ENCODE measurements at places on chromosomes 5 and 9.

DNA sequence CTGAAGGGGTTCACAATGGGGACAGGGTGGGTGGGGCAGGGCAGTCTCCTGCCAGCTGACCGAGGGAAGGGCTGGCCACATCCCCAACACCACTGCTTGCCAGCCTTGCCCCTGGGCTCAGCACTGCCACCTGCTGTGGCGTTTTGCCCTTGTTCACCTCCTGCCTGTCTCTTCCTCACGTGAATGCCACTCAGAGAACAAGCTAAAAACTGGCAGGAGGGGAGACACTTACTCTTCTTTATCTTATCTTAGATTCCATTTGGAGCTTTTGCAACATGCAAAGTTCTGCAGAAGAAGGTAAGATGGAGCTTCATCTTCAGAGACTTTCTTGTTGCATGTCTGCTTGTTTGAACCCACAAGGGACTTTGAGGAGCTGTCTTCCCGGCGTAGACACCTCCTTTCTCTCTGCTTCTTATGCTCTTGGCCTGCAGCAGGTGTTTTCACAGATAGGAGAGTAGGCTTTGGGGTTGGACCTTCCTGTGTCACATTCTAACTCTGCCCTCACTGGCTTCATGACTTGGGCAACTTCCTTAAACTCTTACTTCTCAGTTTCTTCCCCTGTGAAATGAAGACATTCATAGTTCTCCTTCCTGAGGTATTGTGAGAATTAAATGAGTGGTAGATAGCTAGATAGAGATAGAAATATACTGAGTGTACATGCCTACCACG is 4.1 kb downstream of the LRSAM1 start:
- no peak overlapping the region for H3K27ac ChIP-seq
- H3K36me3 ChIP-seq: peaks cover 2% of the 10 kb centered on the region
- peaks cover 18% of the 10 kb centered on the region for H3K4me1 ChIP-seq
- no peak overlapping the region for H3K4me3 ChIP-seq
- DNase-seq: peak; percentile 49

DNA sequence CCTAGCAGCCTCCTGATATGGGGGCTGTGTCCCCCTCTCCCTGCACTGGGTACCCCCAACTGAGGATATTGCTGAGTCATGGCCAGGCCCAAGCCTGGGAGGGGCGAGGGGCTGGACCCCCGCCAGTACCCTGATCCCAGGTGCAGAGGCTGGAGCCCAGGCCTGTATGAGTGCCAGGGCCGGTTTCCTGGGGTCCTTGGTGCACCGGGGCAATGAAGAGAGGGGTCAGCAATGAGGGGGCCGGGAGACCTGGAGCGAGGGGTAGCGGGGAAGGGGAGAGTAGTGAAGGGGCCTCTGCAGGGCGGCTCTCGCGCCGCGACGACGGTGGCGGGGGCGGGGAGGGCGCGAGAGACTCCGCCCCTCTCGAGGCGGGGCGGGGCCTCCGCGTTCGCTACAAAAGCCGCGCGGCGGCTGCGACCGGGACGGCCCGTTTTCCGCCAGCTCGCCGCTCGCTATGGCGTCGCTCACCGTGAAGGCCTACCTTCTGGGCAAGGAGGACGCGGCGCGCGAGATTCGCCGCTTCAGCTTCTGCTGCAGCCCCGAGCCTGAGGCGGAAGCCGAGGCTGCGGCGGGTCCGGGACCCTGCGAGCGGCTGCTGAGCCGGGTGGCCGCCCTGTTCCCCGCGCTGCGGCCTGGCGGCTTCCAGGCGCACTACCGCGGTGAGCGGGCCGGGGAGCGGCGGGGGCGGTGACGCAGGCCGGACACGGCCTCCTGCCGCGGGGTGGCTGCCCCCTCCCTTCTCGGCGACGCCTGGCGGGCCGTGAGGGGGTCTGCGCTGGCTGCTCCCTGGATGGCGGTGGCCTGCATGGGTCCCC is at the start of gene SQSTM1:
Gene SQSTM1 (plus strand): TSS at position 423 of the 815 bp plus-strand sequence. CDS start 32 bp downstream, at position 455.
- peak within 1 kb of the TSS; percentile 93 for H3K4me3 ChIP-seq
- H3K4me1 ChIP-seq: peaks cover 41% of the 10 kb centered on the region
- no peaks in the 10 kb centered on the region for H3K27me3 ChIP-seq
- H3K36me3 ChIP-seq: peaks cover 23% of the 10 kb centered on the region

GRCh38 chr5:133534566-133534965 is 77.8 kb downstream of the FSTL4 start:
- no peak overlapping the region for H3K27ac ChIP-seq
- no peaks in the 10 kb centered on the region for H3K27me3 ChIP-seq
- H3K4me1 ChIP-seq: no peaks in the 10 kb centered on the region

DNA sequence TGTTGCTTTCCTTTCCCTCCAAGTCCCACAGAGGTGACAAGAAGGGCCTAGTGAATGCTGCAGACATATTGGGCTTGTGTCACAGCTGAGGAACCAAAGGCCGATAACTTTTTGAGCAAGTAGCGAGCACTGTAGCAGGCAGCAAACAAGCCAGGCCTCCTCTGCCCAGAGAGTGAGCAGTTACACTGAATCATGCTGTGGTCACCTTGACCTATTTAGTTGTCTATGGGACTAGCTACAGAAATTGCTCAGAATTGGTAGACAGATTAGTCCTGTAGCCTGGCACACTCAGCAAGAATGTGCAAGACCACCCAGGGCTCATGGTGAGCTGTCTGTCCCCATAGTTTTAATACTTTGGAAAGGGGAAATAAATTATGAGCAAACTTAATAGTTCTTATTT is 25.2 kb downstream of the ZCCHC9 start:
- H3K27ac ChIP-seq: no peak overlapping the region
- no peaks in the 10 kb centered on the region for H3K27me3 ChIP-seq
- no peak for DNase-seq
- no peaks in the 10 kb centered on the region for H3K4me1 ChIP-seq

- no peaks in the 10 kb centered on the region for H3K36me3 ChIP-seq
- no peak for DNase-seq
- H3K4me3 ChIP-seq: no peak overlapping the region
- no peak overlapping the region for H3K27ac ChIP-seq
- no peaks in the 10 kb centered on the region for H3K27me3 ChIP-seq
Measured at GRCh38 chr5:145830594-145830993, 4.5 kb downstream of the PRELID2 start.

GRCh38 chr5:91957666-91958065 is 574.5 kb upstream of the ARRDC3 start:
- H3K4me1 ChIP-seq: no peaks in the 10 kb centered on the region
- H3K4me3 ChIP-seq: no peak overlapping the region
- H3K27ac ChIP-seq: no peak overlapping the region
- H3K36me3 ChIP-seq: no peaks in the 10 kb centered on the region

All from PC-3 (cell line).